ENCODE measurements at places on chromosomes 4 and X.

- DNase-seq: no peak
These were observed 24.9 kb upstream of the CLDN24 start for GRCh38 chr4:183347146-183347545.

- no peak for DNase-seq
These were observed 410.3 kb upstream of the RASGEF1B start for GRCh38 chr4:81881855-81882621.

DNA sequence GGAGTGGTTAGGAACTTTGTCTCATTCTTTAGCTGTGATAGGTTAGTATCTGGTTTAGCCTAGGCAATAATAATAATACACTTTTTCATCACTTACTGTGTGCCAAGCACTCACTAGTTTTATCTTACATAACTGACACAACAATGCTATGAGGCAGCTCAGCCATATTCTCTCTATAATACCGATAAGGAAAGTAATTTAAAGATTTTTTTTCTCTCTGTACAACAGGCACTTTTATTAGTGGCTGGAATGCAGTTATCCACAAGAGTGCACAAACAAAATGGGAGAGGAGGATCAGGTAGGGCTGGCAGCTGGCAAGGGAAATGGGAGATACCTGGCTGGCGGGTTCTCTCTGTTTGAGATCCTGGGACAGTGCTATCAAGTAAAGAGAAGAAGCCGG is 7.6 kb downstream of the RELL1 start:
- DNase-seq: no peak

GRCh38 chrX:152913910-152914309 is 16.0 kb downstream of the ZNF185 start:
- no peak for DNase-seq

DNA sequence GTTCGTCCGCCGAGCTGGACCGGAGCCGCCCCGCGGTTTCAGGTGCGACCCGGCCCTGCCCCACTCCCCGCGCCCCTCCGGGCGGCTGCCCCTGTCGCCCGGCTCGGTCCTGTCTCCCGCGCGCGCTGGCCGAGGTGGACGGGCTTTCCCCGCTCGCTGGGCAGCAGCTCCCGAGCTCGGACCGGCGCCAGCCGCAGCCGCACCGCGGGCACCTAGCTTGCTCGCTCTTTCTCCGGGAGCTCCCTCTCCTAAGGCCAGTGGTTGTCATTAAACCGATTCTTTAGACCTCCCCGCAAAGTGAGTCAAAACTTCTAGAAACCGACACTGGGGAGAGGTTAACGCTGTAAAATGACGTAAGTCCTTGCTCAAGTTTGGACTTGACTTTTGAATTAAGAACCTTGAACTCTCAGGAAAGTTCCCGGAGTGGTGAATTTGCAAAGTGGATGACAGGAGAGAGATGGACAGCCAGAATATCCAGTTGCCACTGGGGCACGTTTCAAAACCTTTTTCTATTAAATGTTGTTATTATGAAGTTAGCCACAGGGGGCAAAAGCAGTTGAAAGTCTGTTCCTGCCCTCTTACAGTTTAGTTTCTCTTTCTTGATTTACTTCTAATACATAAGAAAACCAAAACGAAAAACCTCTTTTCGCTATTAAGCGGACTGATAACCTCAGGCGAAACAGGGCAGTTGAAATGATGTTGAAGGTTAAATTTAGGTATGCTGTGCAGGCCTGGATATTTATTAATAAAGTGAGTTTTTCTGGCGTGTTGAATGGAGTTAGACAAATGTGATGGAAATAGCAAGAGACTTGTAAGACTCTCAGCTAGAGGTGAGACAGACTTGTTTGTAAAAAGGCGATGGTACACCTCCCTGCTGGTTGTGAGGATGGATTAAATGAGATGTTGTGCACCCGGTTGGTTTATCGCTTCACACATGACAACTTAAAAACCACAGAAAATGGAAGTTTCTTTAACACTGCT is 847 bp downstream of the PI4K2B start:
- no peak for DNase-seq

DNA sequence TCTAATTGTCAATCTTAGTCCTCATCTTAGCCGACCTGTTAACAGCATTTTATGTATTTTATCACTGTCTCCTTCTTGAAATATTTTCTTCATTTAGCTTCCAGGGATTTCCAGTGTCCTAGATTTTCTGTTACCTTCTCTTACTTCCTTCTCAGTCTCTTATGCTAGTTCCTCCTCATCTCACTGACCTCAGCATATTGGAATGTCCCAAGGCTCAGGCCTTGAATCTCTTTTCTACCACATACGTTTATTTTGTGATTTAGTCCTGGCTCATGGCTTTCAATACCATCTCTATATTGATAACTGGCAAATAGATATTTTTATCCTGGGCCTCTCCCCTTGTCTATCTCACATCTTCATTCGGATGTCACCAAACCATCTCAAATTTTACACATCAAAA is 61.1 kb downstream of the IQCM start:
- DNase-seq: no peak

- no peak for DNase-seq
These were observed 137.8 kb upstream of the GPR101 start for GRCh38 chrX:137171626-137172025.

GRCh38 chr4:178523038-178523437 is 1080.8 kb upstream of the AGA start:
- no peak for DNase-seq

DNA sequence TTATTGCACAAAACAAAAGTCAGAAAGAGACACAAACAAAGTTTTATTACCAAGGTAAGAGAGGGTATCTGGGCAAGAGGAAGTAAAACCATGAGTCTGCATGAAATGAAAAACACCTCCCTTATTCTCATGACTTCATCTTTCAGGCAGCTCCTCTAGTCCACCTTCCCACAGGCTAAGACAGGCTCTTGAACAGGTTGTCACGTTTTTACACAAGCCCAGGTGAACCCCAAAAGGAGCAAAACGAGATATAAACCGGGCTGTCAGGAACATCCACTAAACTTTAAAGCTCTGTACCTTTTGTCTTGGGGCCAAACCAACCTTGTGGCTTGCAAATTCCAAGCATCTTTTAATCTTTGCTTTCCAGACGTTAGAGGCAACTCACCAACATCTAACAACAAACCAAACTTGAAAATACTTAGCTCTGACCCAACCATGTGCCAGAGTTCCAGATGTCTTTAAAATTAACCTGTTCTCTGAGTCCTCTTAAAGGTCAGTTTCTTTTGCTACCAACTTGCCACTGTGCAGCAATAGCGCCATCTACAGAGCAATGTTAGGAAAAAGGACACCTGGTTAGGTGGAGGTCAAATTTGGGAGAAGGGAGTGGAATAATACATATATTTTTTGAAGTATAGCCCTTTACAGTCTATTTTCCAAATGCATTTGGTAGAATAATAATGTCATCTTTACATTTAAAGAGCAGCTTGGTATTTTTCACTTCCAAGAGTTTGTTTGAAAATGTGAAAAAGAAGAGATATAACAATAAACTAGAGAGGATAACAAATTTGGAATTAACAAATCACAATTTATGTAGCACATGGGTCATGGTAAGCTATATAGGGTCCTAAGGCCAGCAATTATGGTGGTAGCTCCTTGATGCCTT is 73.1 kb downstream of the QRFPR start:
- DNase-seq: no peak

- DNase-seq: no peak
These were observed 87.6 kb upstream of the VCX3B start for GRCh38 chrX:8377041-8377440.

- DNase-seq: no peak
These were observed 294.8 kb downstream of the TENM3 start for GRCh38 chr4:182538031-182538430.

- peak; percentile 8 for DNase-seq
These were observed 50.3 kb downstream of the CHRDL1 start for GRCh38 chrX:110745288-110745687.

DNA sequence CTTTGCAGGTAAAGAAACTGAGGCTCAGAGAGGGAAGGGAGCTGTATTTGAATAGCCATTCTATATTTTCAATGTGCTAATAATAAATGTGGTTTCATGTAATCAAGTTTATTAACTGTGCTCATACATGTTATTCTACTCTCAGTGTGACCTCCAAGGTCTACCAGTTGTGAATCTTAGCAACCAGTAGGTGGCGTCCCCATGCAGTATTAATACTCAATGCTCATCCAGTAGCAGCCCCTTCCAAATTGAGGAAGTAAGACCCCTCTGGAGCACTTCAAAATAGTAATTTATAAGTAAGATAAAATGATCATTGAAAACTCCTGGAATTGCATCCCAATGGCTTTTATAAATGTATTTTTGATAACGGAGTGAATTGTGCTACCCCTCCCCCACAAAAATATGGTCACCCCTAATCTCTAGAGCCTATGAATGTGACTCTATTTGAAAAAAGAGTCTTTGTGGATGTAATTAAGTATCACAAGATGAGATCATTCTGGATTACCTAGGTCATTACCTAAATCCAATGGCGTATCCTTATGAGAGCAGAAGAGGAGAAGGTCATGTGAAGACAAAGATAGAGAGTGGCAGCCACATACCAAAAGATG is 20.4 kb upstream of the SEPSECS start:
- DNase-seq: peak; percentile 23

- no peak for DNase-seq
These were observed 120.5 kb upstream of the WDR1 start for GRCh38 chr4:10237131-10237530.

GRCh38 chr4:8283631-8284121 is 14.1 kb downstream of the HTRA3 start:
- DNase-seq: no peak

DNA sequence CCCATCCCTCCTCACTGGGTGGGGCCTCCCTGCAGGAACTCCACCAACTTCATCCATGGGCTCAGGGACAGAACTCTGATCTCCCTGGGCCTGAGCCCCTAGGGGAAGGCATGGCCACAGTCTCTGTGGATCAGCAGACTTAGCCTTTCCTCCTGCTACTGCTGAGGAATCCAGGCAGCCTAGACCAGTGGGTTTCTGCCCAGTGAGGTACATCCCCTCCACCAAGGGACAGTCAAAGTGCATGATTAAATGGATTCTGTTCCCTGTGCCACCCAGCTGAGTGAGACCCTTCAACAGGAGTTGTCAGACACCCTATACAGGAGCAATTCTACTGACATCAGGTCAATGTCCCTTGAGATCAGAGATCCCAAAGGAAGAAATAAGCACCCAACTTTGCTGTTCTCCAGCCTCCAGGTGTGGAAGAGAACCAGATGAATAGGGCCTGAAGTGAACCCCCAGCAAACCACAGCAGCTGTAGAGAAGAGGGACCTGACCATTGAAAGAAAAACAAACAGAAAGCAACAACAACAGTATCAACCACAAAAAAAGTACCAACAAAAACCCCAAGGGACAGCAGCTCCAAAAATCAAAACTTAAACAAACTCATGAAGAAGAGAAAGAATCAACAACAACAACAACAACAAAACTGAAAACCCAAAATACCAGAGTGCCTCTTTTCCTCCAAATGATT is 84.8 kb downstream of the CHIC1 start:
- DNase-seq: no peak

DNA sequence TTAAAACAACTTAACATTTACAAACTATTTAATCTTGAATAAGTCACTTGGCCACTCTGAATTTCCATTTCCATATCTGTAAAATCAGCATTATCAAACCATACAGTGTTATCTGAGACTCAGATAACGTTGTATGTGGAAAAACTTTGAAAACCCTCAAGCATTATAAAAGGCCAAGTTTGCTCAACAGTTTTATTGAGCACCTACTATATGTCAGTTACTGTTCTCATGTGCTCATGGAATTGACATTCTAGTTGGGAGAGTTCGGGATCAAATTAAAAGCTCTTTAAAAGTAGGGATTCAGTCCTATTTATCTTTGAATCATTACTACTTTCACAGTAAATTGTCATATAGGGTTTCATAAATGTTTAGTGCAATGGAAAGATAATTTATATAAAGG is 97.9 kb downstream of the FRMPD4 start:
- DNase-seq: no peak

- DNase-seq: no peak
These were observed 204.1 kb downstream of the NR3C2 start for GRCh38 chr4:148238086-148238485.

- no peak for DNase-seq
These were observed 29.3 kb downstream of the FAM199X start for GRCh38 chrX:104195489-104196084.

DNA sequence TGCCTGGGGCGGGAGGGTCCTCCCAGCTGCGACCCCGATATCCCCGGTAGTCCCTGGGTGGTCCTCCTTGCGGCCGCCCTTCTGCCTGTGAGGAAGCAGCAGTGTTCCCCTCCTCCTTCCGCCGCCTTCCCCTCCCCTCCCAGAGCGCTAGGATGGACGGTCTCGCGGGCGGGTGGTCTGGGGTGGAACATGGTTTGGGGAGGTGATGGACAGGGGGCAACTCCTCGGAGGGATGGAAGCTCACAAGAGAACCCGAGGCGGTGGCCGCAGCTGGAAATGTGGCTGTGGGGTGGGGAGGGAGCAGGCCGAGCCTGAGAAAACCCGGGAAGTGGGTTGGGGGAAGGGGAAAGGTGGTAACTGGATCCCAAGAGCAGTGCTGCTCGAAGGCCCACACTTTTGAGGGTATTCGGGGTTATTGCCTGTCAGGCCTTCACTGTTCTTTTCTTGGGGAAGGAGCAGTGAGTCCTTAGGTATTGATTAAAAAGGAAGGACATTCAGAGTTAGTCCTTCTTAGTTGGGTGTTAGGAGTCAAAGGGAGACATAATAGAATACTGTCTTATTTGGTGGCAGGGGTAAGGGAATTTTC is 581 bp downstream of the UBE2K start:
- DNase-seq: no peak

DNA sequence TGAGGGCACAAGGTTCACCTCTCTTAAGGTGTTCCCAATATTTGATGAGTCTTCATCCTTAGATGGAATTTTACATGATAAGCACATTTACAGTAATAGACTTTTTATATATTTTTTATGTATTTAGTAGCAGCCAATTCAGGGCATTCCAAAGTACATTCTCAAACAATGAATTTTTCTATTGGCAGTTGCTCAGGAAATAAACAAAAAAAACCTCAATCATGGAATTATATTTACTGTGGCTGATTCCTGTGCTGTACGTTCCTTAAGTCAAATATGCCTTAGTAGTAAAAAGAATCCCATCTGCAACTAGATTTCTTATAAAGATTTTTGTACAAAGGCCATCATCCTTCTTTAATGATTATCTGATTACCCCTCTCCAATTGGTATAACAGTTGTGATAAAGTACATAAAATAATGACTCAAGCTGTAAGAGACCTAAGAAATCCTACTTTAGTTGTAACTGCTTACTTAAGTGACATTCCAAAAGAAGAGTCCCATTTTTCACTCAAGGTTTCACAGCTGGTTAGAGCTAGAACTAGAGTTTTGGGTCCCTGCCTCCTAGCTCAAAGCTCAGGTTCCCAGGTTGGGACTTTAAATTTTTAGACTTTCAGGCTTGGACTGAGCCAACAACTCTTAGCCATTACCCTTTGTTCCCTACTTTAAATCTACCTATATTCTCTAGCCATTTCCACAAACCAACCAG is 152.7 kb downstream of the FHIP1A start:
- DNase-seq: no peak

- DNase-seq: no peak
These were observed 77.3 kb upstream of the IGSF1 start for GRCh38 chrX:131366407-131366806.

DNA sequence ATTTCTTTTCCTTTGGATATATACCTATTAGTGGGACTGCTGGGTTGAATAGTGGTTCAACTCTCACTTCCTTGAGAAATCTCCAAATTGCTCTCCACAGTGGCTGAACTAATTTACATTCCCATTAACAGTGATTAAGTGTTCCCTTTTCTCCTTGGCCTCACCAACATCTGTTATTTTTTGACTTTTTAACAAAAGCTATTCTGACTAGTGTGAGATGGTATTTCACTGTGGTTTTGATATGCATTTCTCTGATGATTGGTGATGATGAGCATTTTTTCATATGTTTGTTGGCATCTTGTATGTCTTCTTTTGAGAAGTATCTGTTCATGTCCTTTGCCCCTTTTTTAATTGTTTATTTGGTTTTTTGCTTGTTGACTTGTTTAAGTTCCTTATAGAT is 413.0 kb downstream of the MAPK10 start:
- DNase-seq: no peak

Measured in NCI-H187 treated with DMSO at 0.1 percent for 48 hours (cell line).